ENCODE measurements at places on chromosomes 5 and 9.

- no peak for DNase-seq
Observed at GRCh38 chr5:118675247-118675646, 313.1 kb downstream of the DTWD2 start.

DNA sequence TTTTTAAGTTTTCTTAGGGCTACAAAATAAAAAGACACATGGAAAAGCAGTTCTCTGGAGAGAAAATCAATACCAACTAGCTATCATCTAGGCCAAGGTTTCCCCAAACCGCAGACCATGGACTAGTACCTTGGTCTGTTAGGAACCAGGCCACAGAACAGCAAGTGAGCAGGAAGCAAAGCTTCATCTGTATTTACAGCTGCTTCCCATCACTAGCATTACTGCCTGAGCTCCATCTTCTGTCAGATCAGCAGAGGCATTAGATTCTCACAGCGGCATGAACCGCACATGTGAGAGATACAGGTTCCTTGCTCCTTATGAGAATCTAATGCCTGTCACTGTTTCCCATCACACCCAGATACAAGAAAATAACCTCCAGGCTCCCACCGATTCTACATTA, 1907.6 kb upstream of the ACO1 start:
- no peak for DNase-seq

- DNase-seq, result no peak
Observed at GRCh38 chr5:1652873-1653697, 129.3 kb upstream of the LPCAT1 start.

DNA sequence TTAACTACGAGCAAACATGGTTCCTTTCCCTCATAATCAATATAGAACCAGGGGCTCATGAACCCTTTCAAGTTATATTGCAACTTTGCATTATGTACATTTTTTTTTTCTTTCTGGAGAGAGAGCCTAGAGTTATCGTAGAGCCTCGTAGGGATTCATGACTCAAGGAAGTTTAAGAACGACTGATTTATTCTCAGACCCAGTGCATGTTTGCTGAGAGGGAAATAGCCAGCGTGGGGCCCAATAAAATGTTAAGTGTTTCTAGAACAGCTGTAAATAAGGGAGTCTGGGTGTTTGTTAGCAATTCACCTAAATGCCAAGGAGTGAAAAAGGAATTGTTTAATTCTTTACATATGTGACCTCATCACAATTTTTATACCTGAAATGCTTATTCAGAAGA, 119.0 kb upstream of the KLF9 start:
- no peak for DNase-seq

DNA sequence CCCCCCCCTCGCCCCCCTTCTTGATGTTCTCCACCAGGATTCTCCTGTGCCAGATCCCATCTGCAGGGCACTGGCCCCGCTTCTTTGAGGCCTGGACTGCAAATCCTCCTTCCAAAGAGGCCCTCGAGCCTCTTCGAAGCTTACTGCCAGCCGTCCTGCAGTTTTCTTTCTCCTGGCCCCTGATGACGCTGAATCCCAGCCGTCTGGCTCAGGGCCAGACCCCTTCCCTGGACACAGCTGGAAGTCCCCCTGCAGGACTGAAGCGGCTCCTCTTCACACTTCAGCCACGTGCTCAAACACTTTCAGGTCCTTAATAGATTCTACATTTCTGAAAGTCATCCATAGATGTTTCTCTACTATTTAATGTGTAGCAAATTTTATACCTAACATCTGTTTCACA, 121.5 kb downstream of the EHMT1 start:
- DNase-seq, result no peak

GRCh38 chr5:1807451-1808185, 6.4 kb downstream of the NDUFS6 start:
- no peak for DNase-seq

- no peak for DNase-seq
Observed at GRCh38 chr5:93723681-93724080, 17.7 kb downstream of the POU5F2 start.

DNA sequence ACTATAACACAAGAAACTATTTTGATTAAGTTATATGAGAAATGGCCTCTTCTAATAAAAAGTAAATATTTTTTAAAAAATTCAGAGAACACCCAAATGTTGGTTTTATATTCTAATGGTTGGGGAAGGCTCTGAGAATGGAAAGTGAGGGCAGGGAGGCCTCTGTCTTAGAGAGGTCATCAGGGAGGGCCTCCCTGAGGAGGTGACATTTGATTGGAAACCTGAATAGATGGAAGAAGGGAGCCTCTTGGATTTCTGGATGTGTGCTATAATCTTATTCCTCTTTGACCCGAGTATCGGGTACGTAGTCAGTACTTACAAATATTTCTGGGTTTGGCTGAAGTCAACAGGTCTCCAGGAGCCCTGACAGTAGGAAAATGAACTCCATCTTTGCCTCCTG, 26.1 kb upstream of the GRPEL2 start:
- no peak for DNase-seq

- DNase-seq, result no peak
Observed at GRCh38 chr9:38228331-38229103, 159.5 kb upstream of the SHB start.

DNA sequence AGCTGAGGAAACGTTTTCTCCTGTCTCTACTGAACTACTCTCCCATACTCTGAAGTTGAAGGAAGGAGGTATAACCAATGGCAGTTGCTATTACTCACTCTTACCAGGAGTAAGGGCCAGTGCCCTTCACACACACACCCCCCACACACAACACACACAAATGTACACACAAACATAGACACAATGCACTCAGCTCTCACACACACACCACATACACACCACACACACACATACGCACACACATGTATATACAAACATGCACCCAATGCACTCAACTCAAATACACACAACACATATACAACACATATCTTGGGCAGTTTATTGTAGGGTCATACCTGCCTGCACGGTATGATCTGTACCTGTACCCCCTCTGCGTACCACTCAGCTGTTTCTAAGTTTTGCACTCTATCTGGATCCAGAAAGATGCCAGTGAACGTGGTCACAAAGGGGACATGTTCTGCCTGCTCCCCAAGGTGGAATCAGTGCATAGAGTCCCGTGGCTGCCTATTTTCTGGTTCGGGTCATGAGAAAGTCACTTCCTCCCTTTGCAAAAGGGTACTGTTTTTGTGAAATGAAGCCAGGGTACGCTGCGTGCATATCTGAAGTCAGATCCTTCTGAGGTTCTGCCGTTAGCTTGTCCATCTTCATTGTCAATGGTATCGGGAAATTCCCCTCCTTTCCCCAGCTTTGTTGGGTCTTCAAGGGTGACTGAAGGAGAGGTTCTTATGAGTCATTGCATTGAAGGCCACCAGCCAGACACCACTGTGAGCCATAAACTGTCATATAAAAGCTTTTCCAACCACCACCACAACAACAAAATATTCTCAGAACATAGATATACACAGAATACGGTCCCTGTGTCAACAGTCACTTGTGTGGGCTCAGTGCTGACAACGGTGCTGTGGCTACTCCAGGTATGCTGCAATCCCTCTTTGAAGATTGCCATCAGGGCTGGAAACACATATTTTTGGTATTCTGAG, 131.9 kb downstream of the UGCG start:
- peak; percentile 39 for DNase-seq

GRCh38 chr9:124334568-124335319, 77.0 kb downstream of the NEK6 start:
- DNase-seq, result no peak
